ENCODE measurements at places on chromosomes 6 and 20.

DNA sequence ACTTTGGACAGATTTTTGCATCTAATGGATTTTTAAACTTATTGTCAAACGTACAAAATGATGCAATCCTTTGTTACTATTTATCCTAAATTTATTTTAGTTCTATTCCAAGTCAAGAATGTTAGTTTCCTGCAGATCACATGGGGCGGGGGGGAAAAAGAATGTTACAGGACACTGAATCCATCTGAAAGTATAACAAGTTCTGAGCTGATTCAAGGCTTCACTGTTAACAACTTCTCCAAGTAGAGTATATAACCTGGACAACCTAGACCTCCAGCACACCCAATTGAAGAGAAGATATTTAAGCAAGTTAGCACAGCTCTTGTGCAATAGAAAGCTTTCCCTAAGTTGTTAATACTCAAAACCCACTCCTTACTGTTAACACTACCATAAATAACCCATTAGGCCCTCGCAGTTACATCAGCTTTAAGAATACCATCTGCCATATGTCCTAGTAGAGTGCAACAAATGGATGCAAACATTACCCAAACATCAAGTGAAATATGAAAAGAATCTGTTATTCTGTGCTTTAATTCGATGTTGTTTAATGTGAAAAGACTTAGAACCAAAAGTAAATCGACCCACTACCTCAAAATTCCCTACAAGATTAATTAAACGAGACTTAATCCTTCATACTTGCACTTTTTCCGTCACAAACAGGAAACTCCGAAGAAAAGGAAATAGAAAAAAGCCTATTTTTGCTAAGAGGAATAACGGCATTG lies 1.3 kb downstream of the SEC63 start:
- no peaks in the 10 kb centered on the region for H3K36me3 ChIP-seq
- peaks cover 35% of the 10 kb centered on the region for H3K4me1 ChIP-seq
- H3K27me3 ChIP-seq = no peaks in the 10 kb centered on the region

DNA sequence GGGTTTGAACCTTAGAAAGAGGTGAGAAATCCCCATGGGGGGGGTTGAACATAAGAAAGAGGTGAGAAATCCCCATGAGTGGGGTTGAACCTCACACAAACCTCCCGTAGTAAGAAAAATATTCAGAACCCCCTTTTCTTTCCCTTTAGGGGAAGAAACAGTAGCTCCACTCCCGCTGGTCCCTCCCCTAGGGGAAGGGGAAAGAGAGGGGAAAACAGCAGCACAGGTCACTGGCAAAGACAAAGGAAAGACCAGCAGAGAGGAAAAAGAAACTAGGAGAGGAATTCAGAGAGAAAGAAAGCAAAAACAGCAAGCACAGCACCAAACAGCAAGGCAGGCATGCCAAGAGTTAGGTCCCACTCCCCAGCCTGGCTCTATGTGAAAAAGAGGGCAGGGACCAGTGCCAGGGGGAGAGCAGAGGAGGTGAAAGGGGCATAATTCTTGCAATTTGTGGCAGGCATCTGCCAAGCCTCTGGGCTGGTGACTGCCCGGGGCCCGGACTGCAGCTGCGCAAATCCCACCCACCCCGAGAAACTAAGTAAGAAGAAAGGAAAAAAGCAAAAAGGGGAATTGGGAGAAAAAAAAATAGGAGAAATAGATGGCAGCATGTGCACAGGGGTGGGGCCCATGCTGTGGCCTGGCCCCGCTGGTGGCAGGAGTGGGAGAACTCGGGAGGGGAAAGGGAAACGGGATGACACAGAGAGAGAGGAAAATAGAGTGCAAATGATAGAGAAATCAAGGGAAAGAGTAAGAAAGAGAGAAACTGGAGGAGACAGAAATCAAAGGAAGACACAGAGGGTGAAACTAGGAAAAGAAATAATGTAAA lies 15.1 kb upstream of the GOPC start:
- no peaks in the 10 kb centered on the region for H3K36me3 ChIP-seq
- no peaks in the 10 kb centered on the region for H3K27me3 ChIP-seq

DNA sequence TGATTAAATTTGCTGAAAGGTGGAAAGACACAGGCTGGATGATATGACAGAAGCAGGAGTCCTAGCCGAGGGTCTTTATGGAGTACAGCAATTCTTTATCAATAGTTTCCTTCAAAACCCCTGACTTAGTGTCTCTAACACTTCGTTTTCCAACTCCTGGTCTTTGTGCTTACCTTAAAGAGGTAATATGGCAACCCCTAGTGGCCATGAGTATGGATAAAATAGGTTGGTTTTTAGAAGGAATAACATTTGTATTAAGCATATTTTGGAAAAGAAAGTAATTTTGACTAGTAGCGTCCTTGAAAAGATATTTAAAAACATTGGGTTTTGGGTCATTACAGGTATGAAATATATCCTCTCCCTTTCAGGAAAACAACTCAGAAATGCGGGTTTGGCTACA lies 51.9 kb downstream of the VGLL2 start:
- H3K4me1 ChIP-seq = peaks cover 6% of the 10 kb centered on the region
- no peak for DNase-seq
- H3K4me3 ChIP-seq = no peak overlapping the region
- H3K36me3 ChIP-seq = no peaks in the 10 kb centered on the region
- H3K27ac ChIP-seq = no peak overlapping the region
- H3K27me3 ChIP-seq = no peaks in the 10 kb centered on the region

DNA sequence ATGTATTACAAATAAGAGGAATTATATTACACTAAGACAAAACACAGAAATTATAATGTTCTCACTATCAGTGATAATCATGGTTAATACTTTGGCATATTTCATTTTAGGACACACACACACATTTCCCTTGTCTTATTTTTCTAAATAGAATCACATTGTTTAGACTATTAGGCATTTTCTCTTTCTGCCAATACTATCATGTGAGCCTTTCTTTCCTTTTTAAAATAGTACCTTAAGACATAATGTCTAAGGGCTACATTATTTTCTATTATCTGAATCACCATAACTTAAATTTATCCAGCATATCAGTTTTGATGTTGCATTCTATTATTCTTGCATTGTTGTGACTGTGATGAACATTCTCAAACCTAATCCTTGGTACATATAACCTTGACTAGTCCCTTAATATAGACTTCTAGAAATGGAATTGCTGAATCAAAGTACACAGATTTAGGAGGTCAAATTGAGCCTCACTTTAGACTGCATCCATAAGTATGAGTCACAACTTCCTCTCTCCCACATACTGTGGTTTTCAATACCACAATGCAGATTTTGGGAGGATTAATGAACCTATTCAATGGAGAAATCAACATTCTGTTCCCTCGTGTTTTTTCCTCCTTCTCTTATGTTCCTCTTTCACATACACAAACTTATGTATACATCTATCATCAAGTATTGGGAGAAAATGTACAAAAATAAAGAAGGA lies 212.6 kb downstream of the MOXD1 start:
- DNase-seq = no peak
- H3K27me3 ChIP-seq = no peaks in the 10 kb centered on the region
- no peak overlapping the region for H3K27ac ChIP-seq
- H3K4me1 ChIP-seq = no peaks in the 10 kb centered on the region
- H3K4me3 ChIP-seq = no peak overlapping the region
- no peaks in the 10 kb centered on the region for H3K36me3 ChIP-seq

DNA sequence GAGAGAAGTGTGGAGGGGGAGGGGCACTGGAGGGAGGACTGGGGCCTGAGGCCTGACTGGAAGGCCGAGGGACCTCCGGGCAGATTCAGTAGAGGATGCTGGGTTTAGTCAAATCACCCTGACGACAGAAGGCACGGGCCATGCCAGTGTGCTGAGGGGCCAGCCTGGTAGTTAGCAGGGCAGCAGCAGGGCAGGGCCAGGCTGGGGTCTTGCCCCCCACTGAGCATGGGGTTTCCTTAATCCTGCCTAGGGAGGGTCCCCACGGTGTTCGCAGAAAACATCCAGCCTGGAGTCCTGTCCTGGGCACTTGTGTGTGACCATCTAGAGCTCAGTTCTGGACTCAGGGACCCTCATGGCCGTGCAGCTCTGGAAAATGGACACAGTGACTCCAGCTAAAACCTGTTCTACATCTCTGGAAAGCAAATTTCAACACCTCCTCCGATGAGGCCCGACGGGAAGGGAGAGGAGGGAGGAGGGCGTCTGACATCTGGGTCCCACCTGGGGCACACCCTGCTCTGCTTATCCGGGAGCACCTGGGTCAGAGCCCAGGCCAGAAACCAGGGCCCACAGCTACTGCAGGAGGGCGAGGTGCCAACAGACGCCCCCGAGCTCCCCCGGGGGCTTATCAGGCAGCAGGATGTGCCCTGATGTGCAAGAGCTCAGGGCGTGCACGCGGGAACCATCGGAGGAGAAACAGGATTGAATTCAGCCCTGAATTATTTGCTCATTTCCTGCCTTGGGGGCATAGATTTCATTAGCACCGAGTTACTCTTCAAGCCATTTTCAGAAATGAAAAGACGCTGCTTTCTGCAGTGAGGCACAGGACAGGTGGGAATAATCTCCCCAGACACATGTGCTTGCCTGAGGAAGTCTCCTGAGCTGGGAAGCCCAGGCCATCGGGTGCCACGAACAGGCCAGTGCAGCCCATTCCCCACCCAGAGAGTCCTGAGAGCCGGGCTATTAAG lies 78.0 kb upstream of the MPC1 start:
- H3K27ac ChIP-seq = no peak overlapping the region
- H3K4me3 ChIP-seq = no peak overlapping the region
- H3K36me3 ChIP-seq = no peaks in the 10 kb centered on the region
- DNase-seq = no peak
- no peaks in the 10 kb centered on the region for H3K27me3 ChIP-seq
- no peaks in the 10 kb centered on the region for H3K4me1 ChIP-seq

GRCh38 chr20:59495894-59496510 lies 108.3 kb upstream of the PHACTR3 start:
- no peak overlapping the region for H3K4me3 ChIP-seq
- no peaks in the 10 kb centered on the region for H3K4me1 ChIP-seq
- no peaks in the 10 kb centered on the region for H3K36me3 ChIP-seq
- no peak for DNase-seq

DNA sequence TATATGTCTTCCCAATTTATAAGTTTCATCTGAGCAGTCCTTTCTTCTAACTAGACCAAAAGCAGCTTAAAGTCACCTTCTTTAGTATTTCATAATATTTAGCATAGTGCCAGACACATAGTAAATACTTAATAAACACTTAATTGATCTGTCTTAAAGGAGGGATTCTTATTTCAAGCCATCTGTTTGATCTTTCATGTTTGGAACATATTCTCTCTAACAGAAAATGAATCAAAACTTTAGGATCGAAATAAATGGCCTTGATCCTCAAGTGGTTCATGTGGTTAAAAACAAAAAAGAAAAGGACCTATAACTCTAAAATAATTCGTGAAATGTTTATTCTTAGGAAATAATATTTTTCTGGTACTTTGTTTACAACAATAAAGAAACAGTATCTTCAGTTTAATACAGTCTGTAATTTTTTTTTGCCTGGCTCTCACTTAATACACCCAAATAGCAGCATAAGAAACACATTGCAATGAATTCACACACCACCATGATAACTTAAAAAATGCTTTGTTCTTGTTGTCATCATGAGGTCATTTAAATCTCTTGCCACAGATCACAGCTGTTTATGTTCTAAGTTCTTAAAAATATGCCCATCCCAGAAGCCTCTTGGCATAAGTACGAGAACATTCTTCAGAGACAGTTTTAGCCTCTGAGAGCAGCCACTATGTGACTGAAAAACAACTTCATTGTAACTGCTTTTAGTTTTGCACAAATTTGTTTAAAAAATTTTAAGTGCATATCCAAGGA lies 48.1 kb downstream of the ESF1 start:
- peaks cover 25% of the 10 kb centered on the region for H3K4me1 ChIP-seq
- no peaks in the 10 kb centered on the region for H3K27me3 ChIP-seq
- peak overlapping the region; percentile 63 for H3K27ac ChIP-seq
- H3K36me3 ChIP-seq = peaks cover 22% of the 10 kb centered on the region

- H3K27me3 ChIP-seq = no peaks in the 10 kb centered on the region
- peaks cover 40% of the 10 kb centered on the region for H3K36me3 ChIP-seq
- peaks cover 8% of the 10 kb centered on the region for H3K4me1 ChIP-seq
- H3K27ac ChIP-seq = peak overlapping the region; percentile 87
- peak overlapping the region; percentile 77 for H3K4me3 ChIP-seq
Measured at GRCh38 chr6:44256775-44257024, 628 bp downstream of the SLC35B2 start.

- DNase-seq = peak; percentile 23
- H3K36me3 ChIP-seq = no peaks in the 10 kb centered on the region
- peaks cover 5% of the 10 kb centered on the region for H3K4me1 ChIP-seq
- no peaks in the 10 kb centered on the region for H3K27me3 ChIP-seq
- no peak overlapping the region for H3K4me3 ChIP-seq
Measured at GRCh38 chr6:164303102-164303964, 888.8 kb downstream of the QKI start.

DNA sequence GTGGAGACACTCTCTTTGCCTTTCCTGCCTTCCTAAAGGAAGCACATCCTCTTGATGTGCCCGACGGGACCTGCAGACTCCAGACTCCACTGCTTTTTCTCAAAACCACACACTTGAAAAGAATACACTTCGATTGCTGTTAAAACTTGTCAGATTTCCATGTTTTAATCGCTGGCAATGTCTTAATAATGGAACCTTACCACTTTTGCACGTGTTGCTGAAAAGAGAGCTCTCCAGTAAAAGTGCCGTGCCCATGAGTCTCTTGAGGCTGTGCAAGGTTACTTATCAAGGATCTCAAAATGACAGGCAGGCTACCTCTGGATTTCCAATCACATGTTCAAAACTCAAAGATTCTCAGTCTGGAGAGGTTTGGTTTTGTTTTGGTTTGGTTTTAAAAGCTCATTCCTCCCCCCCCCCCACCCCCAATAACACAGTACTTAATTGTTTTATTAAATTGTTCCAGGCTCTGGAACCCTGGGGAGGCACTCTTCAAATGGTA lies 12.0 kb upstream of the TFAP2A start:
- H3K36me3 ChIP-seq = no peaks in the 10 kb centered on the region
- DNase-seq = no peak
- H3K4me3 ChIP-seq = peak overlapping the region; percentile 46
- H3K4me1 ChIP-seq = peaks cover 10% of the 10 kb centered on the region

GRCh38 chr6:11920566-11920965 lies 91.5 kb upstream of the HIVEP1 start:
- DNase-seq = no peak
- no peaks in the 10 kb centered on the region for H3K36me3 ChIP-seq
- H3K4me3 ChIP-seq = no peak overlapping the region
- H3K27ac ChIP-seq = no peak overlapping the region
- no peaks in the 10 kb centered on the region for H3K27me3 ChIP-seq
- H3K4me1 ChIP-seq = no peaks in the 10 kb centered on the region

DNA sequence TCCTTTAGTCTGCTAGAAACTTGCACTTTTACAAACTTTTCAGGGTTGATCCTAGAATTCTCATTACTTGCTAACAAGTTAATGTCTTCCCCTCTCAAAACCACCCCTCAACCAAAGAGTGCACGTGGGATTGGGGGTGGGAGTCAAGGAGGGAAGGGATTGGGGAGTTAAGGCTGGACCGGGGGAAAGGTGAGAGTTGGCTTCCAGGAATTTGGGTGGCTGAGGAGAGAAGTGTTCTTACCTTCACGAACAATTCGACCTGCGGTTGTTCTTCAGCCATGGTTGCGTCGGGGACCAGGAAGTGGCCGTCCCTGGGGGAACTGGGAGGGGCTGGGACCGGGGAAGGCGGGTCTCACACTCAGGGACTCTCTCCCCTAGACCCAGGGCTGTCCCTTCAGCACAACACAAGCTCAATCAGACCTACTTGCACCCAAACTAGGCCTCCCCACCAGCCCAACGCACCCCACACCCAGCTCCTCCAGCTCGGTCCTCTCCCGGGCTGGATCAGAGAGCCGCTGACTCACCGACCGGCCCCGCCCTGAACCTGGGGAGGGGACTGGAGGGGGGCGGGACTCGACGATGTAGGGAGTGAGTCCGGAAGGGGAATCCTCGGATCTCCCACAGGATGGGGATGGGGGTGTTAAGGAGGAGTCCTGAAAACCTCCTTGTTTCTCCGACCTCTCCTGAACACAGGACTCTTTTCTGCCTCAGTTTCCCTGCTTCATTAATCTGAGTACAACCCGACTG lies at the start of gene CLIC1:
TSS of gene CLIC1 (minus strand) at position 510 of the 747 bp plus-strand sequence. CDS start at position 280, 230 bp downstream.
- H3K27me3 ChIP-seq = peaks cover 5% of the 10 kb centered on the region
- peak within 1 kb of the TSS; percentile 59 for H3K4me3 ChIP-seq
- peak; percentile 41 for DNase-seq
- H3K36me3 ChIP-seq = peaks cover 15% of the 10 kb centered on the region

Measured in gastrocnemius medialis (tissue), 4 donors.